ENCODE measurements at places on chromosomes 6 and 20.

DNA sequence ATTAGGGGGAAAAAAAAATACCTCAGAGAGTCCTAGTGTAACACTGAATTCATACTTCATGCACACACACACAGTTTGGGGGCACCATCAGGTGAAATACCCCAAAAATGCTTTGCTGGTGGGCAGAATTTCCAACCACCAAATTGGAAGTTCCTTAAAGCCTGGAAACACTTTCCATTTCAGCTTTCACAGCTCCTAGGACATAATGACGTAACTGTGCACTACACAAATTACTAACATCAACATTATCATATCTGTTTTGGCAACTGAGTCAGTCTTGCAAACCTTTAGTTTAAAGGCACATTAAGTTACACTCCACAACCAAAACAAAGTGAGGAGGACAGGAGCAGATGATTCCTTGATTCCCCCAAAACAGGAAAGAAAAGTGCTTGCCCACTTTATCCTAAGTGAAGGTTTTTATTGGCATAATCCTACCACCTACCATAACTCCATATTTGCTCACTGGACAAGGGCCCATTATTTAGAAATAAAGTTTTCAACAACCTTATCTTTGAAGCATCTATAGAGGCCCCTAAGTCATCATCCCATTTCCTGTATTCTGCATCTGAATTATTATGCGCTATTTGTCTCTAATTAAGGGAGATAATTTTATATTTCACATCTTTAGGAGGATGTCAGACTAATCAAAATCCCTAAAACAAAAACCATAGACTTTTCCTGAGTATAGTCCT is 3.4 kb downstream of the MBOAT1 start:
- no peak for DNase-seq

GRCh38 chr6:63910863-63911551 is 275.4 kb downstream of the PHF3 start:
- DNase-seq = no peak

DNA sequence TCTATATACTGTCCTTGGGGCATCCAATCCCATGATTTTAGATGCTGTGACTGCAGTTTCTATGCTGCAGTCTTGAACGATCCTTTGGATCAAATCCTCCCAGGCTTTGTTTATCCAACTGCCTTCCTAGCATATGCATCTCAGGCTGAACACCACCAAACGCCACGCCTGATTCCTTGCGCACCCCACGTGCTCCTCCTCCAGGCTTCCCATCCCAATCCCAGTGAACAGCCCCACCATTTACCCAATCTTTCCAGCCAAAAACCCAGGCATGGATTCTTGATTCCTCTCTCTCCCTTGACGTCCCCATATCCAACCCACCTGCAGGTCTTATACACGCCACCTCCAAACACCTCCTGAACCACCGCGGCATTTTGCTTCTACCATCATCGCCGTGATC is 7.8 kb downstream of the PDE10A start:
- DNase-seq = no peak

DNA sequence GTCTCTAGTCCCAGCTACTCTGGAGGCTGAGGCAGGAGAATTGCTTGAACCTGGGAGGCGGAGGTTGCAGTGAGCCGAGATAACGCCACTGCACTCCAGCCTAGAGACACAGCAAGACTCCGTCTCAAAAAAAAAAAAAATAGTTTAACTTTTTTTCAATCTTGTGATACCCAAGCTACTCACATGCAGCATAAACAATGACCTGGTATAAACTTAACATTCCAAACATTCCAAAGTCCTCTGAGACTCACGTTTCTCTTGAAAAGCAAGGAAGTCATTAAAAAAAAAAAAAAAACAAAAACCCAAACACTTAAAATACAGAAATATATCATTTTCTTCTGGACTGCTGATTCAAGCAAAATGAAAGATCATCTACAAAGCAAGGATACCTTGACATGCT is 14.3 kb downstream of the CRNKL1 start:
- DNase-seq = no peak

- no peak for DNase-seq
Observed at GRCh38 chr6:35725721-35726438, 11.0 kb upstream of the ARMC12 start.

- no peak for DNase-seq
Observed at GRCh38 chr6:169035385-169036240, 218.0 kb downstream of the THBS2 start.

GRCh38 chr6:87661016-87661415 is 41.0 kb downstream of the AKIRIN2 start:
- DNase-seq = no peak

DNA sequence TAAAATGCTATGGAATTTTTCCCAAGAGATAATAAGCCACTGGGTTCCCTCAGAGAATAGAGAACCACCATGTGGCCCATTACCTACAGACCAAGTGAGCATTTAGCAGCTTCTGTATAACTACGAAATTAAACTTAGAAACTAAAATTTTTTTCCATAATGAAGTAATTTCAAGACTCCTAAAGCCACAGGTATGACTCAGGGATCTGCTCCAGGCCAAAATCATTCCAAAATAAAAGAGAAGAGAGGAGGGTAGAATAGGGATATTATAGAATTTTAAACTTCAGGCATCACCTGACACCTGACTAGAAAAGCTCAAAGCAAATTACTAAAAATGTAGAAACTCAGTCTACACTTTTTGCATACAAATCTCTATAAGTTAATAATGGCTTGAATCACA is 108.9 kb upstream of the DST start:
- no peak for DNase-seq

Measured in stimulated activated CD8-positive, alpha-beta memory T cell treated with anti-CD3 and anti-CD28 coated beads, Interleukin-15, amount 100 ng/mL, for 24 hours (primary cell).